Right atrium auricular region (tissue), 2 donors: ENCODE measurements at places on chromosomes 1 and 21. TPM values are rescaled to one million over a fixed set of nuclear protein-coding genes. Genes with fewer than 3 reads are reported as not detected.
A peak's percentile ranks its signal among the peaks of the same experiment; 100 is the strongest.

- no peak overlapping the region for H3K27ac ChIP-seq
- H3K4me3 ChIP-seq: no peak overlapping the region
- H3K36me3 ChIP-seq: no peaks in the 10 kb centered on the region
- DNase-seq: no peak
These were observed 16.1 kb upstream of the ERI3 start for GRCh38 chr1:44371206-44371605.

DNA sequence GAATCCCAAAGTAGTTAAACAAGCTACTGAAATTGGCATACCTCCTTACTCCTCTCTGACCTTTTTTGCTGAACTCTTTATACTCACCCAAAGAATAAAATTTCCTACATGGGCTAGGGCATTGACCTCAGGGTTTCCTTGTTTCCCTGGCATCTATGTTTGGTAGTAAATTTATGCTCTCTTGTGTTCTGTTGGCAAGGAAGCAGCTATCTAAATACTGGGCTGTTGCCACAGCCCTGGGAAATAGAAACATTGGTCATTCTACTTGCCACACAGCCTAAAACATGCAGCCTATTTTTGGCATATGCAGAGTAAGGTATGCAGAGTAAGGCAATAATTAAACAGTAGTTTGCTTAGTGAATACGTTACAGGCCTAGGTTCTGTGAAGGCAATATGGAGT, 351.4 kb downstream of the HLX start:
- no peak for DNase-seq
- no peaks in the 10 kb centered on the region for H3K4me1 ChIP-seq
- peak overlapping the region; percentile 37 for H3K27ac ChIP-seq
- H3K4me3 ChIP-seq: no peak overlapping the region

DNA sequence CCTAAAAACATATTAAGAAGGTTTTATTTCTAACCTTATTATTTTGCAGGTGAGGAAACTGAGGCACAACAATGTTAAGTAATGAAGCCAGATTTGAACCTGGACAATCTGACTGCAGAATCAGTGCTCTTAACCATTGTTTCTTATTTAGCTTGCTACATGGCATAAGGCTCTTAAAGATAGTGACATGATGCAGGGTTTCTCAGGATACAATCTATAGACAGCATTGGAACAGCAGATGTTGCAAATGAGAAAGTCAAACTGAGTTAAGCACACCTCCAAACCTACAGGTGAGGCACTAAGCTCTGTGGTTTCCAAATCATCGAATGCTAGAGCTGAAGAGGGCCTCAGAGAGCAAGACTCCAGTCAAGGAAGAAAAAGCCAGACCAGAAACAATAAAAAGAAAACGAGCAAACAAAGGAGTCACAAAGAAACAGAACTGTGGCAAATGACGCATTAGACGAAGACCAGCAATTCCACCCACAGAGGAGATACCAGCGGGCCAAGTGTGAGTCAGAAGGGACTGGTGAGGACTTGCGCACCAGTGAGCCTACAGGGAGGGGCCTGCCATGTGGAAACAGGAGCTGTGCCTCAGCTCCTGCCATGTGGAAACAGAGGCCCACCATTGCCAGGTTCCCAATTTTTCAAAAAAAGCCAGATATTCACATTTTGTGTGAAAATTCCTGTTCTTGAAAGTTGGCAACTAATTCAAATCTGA, 14.4 kb downstream of the CD58 start:
- H3K36me3 ChIP-seq: no peaks in the 10 kb centered on the region
- no peak overlapping the region for H3K4me3 ChIP-seq
- H3K27ac ChIP-seq: peak overlapping the region; percentile 67
- no peaks in the 10 kb centered on the region for H3K4me1 ChIP-seq

GRCh38 chr21:42290505-42290904, 24.7 kb downstream of the TFF3 start:
- no peak for DNase-seq
- no peak overlapping the region for H3K27ac ChIP-seq
- peaks cover 25% of the 10 kb centered on the region for H3K36me3 ChIP-seq
- no peaks in the 10 kb centered on the region for H3K4me1 ChIP-seq
- no peak overlapping the region for H3K4me3 ChIP-seq

DNA sequence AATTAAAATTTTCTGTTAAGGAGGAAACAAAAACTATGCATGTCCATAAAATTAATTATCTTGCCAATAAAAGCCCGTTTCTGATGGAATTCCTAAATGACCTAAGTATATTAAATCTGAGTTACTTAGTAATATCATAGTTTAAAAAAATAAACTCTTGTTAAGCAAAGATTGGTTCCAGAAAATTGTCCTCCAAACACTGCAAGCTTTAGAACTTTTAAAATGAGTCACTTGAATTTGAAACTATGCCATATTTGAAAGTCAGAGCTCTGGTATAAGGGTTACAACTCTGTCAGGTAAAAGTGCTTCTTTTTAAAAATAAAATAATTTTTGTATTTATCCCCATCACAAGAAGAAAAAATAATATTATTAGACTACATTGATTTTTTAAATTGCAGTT, 409.5 kb downstream of the PLPP3 start:
- H3K36me3 ChIP-seq: no peaks in the 10 kb centered on the region
- no peaks in the 10 kb centered on the region for H3K27me3 ChIP-seq
- no peak overlapping the region for H3K27ac ChIP-seq

DNA sequence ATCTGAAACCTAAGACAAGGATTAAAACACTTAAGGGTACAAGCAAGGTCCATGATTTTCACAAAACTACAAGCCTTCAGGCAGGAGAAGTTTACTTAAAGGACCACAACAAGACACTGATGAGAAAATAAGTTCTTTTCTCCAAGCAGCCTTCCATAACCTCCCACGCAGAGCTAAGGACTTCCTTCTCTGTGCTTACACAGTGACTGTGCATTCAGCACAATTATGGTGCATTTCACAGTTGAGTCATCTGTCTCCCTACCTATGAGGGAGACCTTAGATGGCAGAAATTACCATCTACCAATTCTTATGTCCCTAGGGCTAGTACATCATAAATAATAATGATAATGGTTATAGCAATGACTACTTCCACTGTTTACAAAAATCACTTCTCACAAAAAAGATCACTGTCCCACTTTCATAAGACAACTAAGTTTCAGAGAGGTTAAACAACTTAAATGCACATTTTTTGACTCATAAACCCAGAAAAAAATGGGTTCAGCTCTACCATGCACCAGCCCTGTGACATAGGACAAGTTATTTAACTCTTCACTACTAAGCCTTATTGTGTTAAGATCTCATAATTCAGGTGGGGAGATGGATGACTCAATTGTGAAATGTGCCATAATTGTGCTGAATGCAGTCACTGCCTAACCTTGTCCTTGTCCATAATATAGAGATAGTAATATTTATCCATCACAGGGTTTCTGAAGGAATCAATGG, 45.3 kb downstream of the TARBP1 start:
- DNase-seq: no peak
- H3K27ac ChIP-seq: no peak overlapping the region

GRCh38 chr1:167578939-167579521, 25.5 kb upstream of the CREG1 start:
- no peaks in the 10 kb centered on the region for H3K4me1 ChIP-seq
- no peak overlapping the region for H3K4me3 ChIP-seq
- no peak for DNase-seq
- H3K27ac ChIP-seq: no peak overlapping the region

GRCh38 chr21:42440187-42440792, 36.6 kb downstream of the UBASH3A start:
- H3K27ac ChIP-seq: no peak overlapping the region
- no peaks in the 10 kb centered on the region for H3K36me3 ChIP-seq
- H3K27me3 ChIP-seq: no peaks in the 10 kb centered on the region
- no peak overlapping the region for H3K4me3 ChIP-seq
- H3K4me1 ChIP-seq: no peaks in the 10 kb centered on the region

GRCh38 chr21:36747041-36747814, 48.3 kb downstream of the SIM2 start:
- peak overlapping the region; percentile 26 for H3K4me3 ChIP-seq
- no peak for DNase-seq
- no peaks in the 10 kb centered on the region for H3K27me3 ChIP-seq
- peaks cover 13% of the 10 kb centered on the region for H3K4me1 ChIP-seq
- H3K36me3 ChIP-seq: no peaks in the 10 kb centered on the region

GRCh38 chr1:181608948-181609347, 125.6 kb downstream of the CACNA1E start:
- no peaks in the 10 kb centered on the region for H3K27me3 ChIP-seq
- H3K27ac ChIP-seq: no peak overlapping the region
- no peak for DNase-seq
- no peaks in the 10 kb centered on the region for H3K36me3 ChIP-seq
- H3K4me1 ChIP-seq: no peaks in the 10 kb centered on the region

DNA sequence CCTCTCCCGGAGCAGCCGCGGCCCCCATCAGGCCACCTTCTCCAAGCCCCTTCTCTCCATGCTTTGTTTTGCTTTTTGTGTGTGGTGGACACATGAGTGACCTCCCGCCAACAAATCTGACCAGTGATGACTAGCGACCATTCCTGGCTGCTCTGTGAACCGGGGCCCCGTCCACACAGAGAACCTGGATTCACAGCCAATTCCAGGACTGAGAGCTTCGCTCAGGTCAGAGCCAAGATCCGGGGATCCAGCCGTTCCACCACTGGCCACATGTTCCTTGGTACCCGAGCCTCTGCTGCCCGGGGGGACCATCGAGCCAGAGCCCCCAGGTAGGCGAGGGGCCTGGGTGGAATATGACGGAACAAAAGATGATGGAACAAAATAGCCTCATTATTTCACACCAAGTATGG, 46.7 kb upstream of the COL18A1 start:
- H3K4me3 ChIP-seq: no peak overlapping the region
- H3K4me1 ChIP-seq: peaks cover 44% of the 10 kb centered on the region
- DNase-seq: no peak
- peak overlapping the region; percentile 83 for H3K27ac ChIP-seq
- no peaks in the 10 kb centered on the region for H3K27me3 ChIP-seq
- no peaks in the 10 kb centered on the region for H3K36me3 ChIP-seq

DNA sequence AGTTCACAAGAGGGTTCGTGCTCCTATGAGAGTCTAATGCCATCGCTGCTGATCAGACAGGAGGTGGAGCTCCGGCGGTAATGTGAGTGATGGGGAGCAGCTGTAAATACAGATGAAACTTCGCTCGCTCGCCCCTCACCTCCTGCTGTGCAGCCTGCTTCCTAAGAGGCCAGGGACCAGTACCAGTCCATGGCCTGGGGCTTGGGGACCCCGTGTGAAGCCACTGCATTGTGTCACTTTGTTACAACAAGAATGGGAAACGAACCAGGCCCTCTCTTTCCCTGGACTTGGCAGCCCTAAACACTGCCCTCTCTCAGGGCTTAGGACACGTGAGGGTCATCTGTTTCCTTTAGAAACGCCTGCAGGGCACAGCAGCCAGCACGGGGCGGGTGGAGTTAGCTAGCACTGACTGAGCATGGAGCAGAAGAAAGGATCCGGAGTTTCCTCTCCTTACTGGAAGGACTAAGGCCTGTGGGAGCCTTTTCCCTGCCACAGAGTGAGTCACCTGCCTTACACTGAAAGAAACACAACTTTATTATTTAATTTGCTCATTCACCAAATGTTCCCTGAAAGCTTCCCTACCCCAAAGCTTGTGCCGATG, 185.2 kb upstream of the TMEM51 start:
- H3K27ac ChIP-seq: no peak overlapping the region
- no peaks in the 10 kb centered on the region for H3K36me3 ChIP-seq
- no peak overlapping the region for H3K4me3 ChIP-seq
- H3K27me3 ChIP-seq: no peaks in the 10 kb centered on the region

DNA sequence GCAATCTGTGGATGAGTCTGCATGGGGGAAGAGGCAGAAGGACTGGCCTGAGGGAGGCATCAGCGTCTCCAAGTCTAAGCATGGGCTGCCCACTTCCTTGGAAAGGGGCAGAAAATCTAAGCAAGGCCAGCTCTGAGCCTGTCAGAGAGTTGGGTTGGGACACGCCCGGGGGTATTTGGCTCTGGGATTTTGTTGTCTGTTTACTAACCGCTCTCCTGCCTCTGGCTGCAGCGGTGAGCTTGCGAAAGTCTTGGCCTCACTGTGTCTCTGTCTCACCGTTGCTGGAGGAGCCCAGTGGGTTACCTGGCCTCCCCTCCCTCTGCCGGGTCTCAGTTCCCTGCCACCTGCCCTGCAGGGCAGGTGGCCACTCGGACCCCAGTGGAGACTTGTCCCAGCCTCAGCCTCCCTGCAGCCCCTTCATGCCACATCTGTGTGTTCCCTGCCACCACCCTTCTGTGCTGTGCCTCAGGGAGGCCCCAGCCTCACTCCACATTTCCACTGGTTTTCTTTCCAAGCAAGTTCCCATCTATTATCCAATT, 33.7 kb downstream of the EDN2 start:
- H3K36me3 ChIP-seq: no peaks in the 10 kb centered on the region
- DNase-seq: no peak
- no peak overlapping the region for H3K4me3 ChIP-seq

GRCh38 chr1:197137322-197137721, 9.1 kb downstream of the ASPM start:
- no peak for DNase-seq
- no peaks in the 10 kb centered on the region for H3K27me3 ChIP-seq
- no peaks in the 10 kb centered on the region for H3K36me3 ChIP-seq
- no peak overlapping the region for H3K27ac ChIP-seq
- no peak overlapping the region for H3K4me3 ChIP-seq
- no peaks in the 10 kb centered on the region for H3K4me1 ChIP-seq

DNA sequence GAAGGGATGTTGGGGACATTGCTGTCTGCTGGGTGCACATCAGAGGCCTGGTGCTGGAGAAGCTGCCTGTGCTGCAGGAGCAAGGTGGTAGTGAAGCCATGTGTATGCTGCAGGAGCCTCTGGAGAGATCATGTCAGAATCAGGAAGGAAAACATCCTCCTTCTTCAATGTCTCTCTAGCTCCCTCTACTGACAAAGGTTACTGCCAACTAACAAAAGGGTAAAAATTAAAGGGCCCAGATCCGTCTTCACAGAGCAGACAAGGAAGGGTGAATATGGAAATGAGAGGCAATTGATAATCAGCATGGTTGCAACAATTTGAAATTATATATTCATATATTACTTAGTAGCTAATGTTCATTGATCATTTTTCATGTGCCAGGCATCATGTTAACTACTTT, 32.2 kb downstream of the FAM177B start:
- H3K36me3 ChIP-seq: no peaks in the 10 kb centered on the region
- peaks cover 3% of the 10 kb centered on the region for H3K4me1 ChIP-seq
- no peak for DNase-seq
- no peaks in the 10 kb centered on the region for H3K27me3 ChIP-seq

MROH9 gene
- not detected for total RNA-seq

ST6GALNAC3 gene
- total RNA-seq: 9.3 TPM

IL20 gene
- 0.20 TPM for total RNA-seq

CASZ1 gene
- 50.3 TPM for total RNA-seq

ADCY10 gene
- not detected for total RNA-seq

ILDR2 gene
- 7.3 TPM for total RNA-seq

ID3 gene
- total RNA-seq: 145 TPM
